Testis (tissue), 5 donors: ENCODE measurements at places on chromosomes 2 and 18. TPM values are rescaled to one million over a fixed set of nuclear protein-coding genes. Genes with fewer than 3 reads are reported as not detected.

GRCh38 chr2:240157147-240157470 is 16.7 kb upstream of the OTOS start:
- no peak for DNase-seq
- no peak overlapping the region for H3K4me3 ChIP-seq
- H3K27ac ChIP-seq, result no peak overlapping the region
- peaks cover 5% of the 10 kb centered on the region for H3K4me1 ChIP-seq
- no peaks in the 10 kb centered on the region for H3K27me3 ChIP-seq
- H3K36me3 ChIP-seq, result no peaks in the 10 kb centered on the region

Gene C1QL2
- not detected for polyA plus RNA-seq

Gene IL1R1
- polyA plus RNA-seq, result 49.6 TPM

Gene HTRA2
- 45.8 TPM for polyA plus RNA-seq

- H3K4me1 ChIP-seq, result no peaks in the 10 kb centered on the region
- H3K36me3 ChIP-seq, result no peaks in the 10 kb centered on the region
- H3K27ac ChIP-seq, result no peak overlapping the region
- no peak for DNase-seq
- H3K27me3 ChIP-seq, result no peaks in the 10 kb centered on the region
Measured at GRCh38 chr2:132659331-132659730, 10.7 kb downstream of the LYPD1 start.

Gene IGFBP5
- polyA plus RNA-seq, result 228 TPM

DNA sequence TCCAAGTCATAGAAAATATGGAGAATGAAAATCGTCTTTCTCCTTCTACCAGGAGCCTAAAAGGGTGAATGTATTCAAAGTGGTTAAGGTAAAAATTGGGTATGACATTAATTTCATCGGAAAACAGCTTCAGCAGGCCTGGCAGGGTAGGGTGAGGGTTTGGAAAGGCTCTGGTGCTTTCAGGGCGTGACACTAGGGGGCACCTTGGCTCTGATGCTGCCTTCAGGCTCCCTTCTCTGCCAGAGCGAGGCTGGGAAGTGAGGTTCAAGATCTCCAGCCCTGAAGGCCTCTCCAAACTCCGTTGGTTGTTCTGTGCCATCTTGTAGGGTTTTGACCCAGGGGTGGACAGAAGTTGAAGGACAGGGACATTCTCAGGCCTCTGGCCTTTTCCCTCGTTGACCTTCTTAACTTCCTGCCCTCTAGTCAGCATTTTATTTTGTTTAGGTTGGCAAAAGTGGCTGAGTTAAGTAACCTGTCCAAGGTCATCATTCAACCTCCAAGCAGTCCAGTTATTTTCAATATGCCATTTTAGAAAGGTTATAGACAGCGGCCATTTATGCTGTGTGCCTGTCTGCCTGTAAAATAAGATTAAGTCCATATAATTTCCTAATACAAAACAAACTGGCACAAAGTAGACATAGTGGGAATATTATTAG is 40.3 kb downstream of the EML6 start:
- no peak overlapping the region for H3K27ac ChIP-seq
- H3K4me3 ChIP-seq, result no peak overlapping the region
- H3K27me3 ChIP-seq, result no peaks in the 10 kb centered on the region

Gene ZNF804A
- not detected for polyA plus RNA-seq

DNA sequence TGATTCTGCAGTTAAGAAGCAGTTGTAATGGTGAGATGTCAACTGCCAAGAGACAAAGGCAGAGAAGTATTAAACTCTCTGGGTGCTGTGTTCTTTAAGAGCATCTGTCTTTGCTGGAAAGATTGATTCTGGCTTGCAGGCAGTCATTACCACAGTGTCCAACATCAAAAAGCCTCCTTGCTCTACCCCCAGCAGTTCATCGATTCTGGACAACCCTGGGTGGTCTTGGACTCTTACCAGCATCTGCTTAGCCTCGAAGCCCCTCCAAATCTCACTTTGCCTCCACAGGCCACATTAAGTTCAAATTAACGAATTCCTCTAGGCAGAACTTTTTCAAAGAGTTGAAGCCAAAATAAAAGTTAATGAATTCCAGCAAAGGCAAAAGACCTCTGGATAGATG is 1061.4 kb downstream of the TSN start:
- H3K4me1 ChIP-seq, result no peaks in the 10 kb centered on the region
- H3K27ac ChIP-seq, result no peak overlapping the region
- no peaks in the 10 kb centered on the region for H3K27me3 ChIP-seq
- H3K36me3 ChIP-seq, result no peaks in the 10 kb centered on the region
- H3K4me3 ChIP-seq, result no peak overlapping the region

Gene C2orf72
- 2.7 TPM for polyA plus RNA-seq

Gene RAPGEF4
- polyA plus RNA-seq, result 14.3 TPM

DNA sequence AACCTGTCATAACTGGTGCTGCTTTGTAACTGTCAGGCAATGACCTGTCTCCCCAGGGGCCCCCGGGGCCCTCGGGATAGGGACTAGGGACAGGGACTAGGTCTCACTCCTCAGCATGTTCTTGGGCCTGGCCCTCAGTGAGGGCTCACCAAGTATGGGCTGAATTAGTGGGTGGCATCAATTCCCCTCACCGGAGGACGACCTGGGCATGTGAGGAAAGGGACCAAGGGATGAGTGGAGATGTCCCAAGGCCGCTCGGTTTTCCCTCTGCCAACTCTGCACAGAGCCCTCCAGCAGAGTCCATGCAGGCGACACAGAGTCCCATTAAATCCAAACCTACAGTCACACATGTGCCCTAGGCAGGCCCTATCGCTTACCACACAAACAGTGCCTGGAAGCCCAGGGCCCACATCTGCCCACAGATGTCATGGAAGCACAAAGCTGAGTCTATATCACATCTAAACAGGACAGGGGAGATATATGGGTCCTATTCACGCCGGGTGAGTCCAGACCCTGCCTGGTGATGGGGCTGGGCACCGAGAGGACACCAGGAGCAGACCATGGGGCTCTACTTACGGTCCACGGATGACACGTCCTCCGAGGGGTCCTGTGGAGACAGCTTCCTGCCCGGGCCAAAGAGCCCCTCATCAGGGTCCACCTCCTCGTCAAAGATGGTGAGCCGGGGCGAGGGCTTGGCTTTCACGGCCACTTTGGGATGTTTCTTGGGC is 26.6 kb downstream of the HS1BP3 start:
- no peak overlapping the region for H3K4me3 ChIP-seq
- H3K36me3 ChIP-seq, result no peaks in the 10 kb centered on the region
- H3K27ac ChIP-seq, result no peak overlapping the region

Gene FOSL2
- 14.1 TPM for polyA plus RNA-seq

DNA sequence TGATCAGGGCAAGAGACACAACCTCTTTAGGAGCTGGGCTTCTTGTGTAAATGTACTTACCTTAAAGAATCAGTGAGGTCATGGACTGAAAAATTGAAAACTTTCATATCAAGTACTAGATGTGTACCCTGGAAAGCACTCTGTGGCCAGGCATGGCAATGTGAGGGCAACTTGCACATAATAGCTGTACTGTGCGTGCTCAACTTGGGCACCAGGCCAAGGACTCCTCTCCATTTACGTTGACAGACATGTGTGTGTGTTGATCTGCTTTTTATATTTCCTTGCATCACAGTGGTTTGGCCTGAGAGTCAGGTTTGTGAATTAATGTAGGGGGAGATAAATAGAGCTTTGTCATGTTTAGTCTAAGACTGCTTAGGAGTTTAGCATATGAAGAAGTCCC is 669.5 kb upstream of the REG3G start:
- no peak overlapping the region for H3K27ac ChIP-seq
- H3K4me1 ChIP-seq, result no peaks in the 10 kb centered on the region
